ENCODE measurements at places on chromosomes 2 and 18.
A peak's percentile ranks its signal among the peaks of the same experiment; 100 is the strongest.

GRCh38 chr2:44075541-44075940, 79.8 kb upstream of the LRPPRC start:
- DNase-seq, result no peak

DNA sequence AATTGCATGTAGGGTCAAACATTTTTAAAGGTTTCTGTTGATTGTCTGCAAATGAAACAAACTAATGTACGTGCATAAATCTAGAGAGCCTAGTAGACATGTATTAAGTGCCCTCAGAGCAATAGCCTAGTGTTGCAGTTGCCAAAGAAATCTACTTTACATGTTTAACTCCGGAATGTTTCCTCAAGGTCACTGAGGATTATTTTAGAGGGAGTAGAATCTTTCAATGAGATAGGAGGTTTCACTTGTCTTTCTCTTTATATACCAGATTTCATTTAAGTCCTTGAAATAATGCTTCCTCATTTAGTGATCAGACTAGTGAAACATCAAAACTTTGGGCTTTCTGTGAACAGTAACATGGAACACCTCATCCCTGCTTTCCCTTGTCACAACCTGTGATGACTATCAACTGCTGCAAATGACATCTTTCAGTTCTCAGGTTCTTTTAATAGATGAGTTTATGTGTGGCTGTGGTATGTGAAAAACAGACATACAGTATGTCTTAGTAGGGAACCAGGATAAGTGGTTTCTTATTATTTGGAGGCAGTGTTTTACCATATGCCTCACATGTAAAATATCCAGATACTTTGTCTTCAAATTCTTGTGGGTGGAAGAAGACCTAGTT, 5.5 kb downstream of the UBE2E3 start:
- no peak for DNase-seq

DNA sequence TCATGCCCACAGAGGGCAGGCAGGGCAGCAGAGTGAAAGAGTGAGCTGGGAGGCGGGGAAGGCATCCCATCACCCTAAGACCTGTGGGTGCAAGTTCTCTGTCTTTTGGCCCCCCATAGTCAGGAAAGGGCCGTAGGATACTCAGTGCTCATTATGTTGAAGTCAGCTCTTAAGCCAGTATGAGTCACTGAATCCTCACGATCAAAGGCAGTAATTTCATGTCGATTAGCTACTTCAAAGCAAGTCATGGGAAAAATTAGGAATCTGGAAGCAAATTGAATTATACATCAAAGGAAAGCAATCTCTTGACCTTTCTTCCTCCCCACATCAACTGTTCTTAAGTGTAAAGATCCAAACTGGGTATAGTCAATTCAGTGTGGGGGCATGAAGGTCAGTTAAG, 178.9 kb downstream of the FHOD3 start:
- DNase-seq, result no peak

GRCh38 chr2:56688661-56689060, 504.9 kb downstream of the CCDC85A start:
- no peak for DNase-seq

GRCh38 chr2:202031246-202031951, 2.3 kb upstream of the FZD7 start:
- DNase-seq, result no peak

- DNase-seq, result peak; percentile 22
These were observed 186.2 kb upstream of the GCFC2 start for GRCh38 chr2:75896779-75897366.

GRCh38 chr2:80548469-80548868, 243.9 kb upstream of the LRRTM1 start:
- DNase-seq, result no peak

DNA sequence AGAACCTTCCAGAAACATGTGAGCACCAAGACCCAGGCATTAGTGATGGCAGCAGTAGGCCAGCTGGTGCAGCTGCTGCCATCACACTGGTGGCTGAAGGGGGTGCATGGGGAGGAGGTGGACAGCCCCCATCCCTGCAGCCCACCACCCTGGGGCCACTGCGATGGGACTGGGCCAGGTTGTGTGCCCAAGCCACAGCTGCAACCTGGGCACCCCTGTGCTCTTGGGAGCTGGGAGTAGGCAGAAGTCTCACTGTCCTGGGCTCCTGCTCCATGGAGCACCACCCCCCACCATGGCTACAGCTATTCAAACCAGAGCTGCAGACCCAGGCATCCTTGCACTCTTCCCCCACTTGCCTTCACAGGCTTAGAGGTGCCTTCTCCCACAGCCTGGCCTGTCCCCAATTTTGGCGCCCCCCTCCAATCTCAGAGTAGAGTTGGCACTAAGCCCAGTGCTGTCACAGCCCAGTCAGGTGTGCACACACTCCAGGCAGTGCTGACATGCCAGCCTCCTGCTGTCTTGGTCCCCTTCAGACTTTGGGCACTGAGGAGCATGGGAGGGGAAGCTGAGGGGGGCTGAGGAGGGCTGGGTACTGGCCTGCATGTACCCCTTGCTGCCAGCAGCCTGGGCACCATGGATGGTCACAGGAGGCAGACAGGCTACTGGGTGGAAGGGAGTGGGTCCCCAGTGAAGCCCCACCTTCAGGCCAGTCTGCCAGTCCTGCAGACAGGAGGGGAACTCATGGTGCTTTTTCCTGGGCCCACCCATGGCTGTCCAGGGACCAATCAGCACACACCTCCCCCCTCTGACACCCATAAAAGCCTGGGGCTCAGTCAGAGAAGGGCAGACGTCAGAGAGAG, 67.1 kb downstream of the CYP26B1 start:
- no peak for DNase-seq

DNA sequence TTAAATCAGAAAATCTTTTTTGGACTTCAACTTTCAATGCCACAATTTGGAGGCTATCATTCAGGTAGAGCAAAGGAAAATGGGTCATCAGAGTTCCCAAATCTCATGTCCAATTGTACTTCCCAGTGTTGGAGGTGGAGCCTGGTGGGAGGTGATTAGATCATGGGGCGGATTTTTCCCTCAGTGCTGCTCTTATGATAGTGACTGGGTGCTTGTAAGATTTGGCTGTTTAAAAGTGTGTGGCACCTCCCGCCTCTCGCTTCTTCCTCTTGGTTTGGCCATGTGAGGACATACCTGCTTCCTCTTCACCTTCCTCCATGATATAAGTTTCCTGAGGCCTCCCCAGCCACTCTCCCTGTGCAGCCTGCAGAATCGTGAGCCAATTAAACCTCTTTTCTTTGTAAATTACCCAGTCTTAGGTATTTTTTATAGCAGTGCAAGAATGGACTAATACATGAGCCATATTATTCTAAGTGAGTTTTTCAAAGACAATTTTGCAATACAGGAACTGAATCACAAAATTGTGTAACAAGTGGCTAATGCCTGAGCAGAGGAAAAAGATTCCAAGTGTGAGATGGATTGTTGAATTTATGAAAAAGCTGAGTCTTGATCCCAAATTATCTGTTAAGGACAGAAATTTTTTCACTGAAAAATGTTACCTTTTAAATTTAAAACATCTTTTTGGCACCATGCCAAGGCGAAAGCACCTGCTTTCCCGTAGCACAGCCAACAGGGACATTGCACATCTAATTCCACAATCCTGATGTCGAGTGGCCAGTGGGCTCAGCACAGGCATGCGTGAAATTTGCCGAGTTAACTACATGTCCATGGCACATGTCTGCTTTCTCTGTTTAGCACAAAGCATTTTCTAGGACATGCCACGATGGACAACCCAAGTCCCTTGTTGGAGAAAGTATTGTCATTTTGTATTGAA, 150.9 kb downstream of the COL6A3 start:
- DNase-seq, result no peak

DNA sequence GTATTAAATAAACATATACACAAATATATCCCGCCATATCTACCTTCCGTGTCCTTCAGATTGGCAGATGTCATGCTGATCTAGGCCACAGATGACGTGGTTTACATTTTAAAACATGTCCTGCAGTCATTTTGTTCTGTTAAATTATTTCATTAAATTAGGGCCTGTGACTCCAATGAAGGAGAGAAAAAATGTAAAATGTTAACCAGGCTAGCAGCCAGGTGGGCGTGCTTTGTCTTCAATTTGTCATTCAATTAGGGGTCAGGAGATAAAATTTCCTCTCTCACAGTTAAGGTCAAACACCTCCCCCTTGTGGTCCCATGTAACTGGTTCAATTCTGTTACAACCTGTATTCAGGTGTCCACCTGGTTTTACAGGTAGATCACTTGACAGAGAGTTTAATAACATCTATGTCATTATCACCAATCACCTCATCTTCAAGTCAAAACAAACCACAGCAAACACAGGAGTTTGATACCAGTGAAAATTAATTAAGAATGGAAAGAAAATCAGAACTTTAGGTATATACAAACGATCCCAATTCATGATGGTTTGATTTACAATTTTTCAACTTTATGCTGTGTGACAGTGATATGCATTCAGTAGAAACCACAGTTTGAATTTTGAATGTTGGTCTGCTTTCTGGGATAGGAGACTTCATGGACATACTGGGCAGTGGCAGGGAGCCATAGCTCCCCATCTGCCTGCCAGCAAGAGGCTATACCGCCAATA, 339.4 kb downstream of the CMPK2 start:
- DNase-seq, result peak; percentile 42

GRCh38 chr2:40048506-40048905, 269.4 kb upstream of the THUMPD2 start:
- no peak for DNase-seq

- no peak for DNase-seq
These were observed 35.2 kb downstream of the ST3GAL5 start for GRCh38 chr2:85853499-85854165.

DNA sequence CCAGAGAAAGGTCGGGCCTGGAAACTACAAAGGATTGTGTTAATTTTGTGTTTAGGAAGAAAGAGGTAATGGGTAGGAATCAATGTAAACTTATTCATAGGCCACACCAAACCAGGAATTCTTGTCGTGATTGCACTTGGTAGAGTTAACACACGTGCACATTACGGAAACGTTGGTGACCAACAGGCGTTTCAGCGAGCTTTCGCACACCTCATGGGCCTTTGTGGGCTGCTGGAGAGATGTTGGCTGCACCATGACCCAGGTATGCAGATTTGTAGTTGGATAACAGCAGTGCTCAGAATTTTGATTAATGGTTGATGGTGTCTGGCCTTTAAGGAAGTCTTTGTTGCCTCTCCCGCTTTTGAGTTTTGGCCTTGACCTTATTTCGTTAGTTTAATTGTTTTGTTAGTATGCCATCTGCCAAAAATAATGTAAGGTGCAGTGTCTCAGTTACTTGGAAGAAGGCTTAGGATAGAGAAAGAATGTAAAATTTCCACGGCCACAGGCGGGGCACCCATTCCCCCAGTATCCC, 1.9 kb downstream of the ZNF236 start:
- no peak for DNase-seq

- no peak for DNase-seq
These were observed 44.7 kb downstream of the PDK1 start for GRCh38 chr2:172600557-172601008.

DNA sequence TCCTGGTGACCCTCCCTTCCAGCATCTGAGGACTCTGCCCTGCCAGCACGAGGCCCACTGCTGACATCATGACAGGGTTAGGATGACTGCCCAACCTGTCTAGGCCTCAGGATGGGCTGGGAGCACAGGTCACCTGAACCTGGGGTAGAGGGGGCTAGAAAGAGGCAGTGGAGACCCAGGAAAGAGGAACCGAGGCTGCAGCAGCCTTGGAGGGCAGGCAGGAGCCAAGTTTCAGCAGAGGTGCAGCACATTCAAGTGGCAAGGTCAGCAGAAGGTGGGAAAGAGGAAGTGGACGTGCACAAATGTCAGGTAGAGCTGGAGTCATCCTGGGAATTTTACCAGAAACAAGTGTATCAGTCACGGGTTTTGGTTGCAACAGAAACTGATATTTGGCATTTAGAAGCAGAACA, 13.6 kb upstream of the RAB10 start:
- no peak for DNase-seq

- DNase-seq, result no peak
These were observed 70.7 kb downstream of the NABP1 start for GRCh38 chr2:191748528-191749180.

GRCh38 chr2:64863097-64863820, 125.9 kb upstream of the SLC1A4 start:
- DNase-seq, result no peak

DNA sequence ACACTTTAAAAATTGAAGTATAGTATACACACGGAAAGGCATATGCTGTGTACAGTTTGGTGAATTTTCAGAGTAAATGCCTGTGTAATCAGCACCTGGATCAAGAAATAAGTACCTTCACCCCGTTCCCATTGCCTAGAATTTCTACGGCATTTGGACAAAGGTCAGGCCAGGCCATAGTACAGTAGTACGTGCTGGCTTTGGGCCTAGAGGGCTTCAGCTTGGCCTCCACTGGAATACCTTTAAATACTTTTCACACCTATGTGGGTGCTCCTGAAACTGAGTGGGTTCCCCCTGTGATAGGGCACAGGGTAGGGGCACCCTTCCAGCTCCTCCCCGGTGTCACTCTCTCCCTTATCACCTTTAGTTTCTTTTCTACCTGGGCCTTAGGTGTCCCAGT, 26.5 kb downstream of the TET3 start:
- no peak for DNase-seq

GRCh38 chr18:13501891-13502290, 224.5 kb downstream of the FAM210A start:
- DNase-seq, result no peak

DNA sequence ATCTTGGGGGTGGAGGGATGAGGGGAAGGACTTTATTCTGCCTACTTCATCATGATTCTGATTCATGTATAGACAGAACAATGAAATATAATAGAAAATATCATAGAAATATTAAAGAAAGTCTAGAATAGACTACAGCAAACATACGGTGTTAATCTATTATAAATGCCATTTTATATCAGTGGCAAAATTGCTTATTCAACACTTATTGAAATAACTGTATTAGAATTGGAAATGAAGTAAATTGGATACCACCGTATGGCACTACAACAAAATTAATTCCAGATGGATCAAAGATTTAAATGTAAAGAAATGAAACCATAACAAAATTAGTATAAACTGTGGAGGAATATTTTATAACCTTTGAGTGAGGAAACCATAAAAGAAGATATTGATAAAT, 213.3 kb upstream of the CTAGE1 start:
- no peak for DNase-seq

GRCh38 chr2:200257570-200257969, 48.9 kb upstream of the SPATS2L start:
- no peak for DNase-seq

- DNase-seq, result no peak
These were observed 259.9 kb downstream of the NDUFA10 start for GRCh38 chr2:239765076-239765845.

All from DMS153 (cell line).